ENCODE measurements at places on chromosomes 16 and 17.

DNA sequence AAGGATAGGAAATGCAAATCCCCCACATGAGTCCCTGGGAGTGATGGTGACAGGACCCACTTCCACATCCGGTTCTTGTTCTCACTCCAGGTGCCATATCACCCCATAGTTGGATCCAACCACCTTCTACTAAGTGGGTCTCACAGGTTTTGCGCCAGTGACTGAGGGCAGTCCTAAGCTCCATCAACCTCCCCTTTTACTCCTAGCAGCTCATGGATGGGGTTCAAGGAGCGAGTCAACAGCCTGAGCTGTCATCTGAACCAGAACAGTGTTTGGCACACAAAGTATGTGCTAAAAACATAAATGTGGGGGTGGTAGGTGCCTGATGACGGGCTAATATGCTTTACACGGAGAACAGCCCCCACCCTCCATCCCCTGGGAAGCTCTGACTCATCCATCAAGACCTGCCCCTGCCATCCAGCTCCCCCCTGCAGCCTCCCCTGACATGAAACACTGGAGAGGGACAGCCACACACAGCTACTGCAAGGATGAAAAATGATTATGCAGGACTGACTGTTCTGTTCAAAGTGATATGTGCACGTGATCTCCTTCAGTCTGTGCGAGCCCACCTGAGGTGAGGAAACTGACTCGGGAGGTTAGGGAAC, 143.2 kb upstream of the CDH5 start:
- DNase-seq: peak; percentile 95

DNA sequence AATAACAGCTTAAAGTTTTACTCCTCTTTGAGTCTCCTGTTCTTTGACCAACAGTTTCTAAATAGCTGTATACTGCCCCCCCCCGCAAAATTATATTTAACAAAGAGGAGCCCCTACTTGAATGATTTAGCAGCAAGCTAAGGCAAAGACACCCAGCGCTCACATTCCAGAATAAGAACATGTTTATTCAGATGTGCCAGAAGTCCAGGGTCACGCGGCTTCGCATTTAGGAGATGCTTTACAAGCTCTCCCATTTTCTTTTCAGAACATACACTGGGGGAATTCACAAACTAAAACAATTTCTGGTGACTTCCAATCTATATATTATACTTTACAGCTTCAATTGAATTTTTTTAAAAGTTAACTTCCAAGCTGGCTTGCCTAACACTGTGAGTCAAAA, 5.3 kb downstream of the PLD6 start:
- DNase-seq: no peak

GRCh38 chr17:39231591-39232551, 6.1 kb upstream of the STAC2 start:
- DNase-seq: peak; percentile 38

GRCh38 chr17:67716405-67716798, 1.3 kb upstream of the NOL11 start:
- no peak for DNase-seq

DNA sequence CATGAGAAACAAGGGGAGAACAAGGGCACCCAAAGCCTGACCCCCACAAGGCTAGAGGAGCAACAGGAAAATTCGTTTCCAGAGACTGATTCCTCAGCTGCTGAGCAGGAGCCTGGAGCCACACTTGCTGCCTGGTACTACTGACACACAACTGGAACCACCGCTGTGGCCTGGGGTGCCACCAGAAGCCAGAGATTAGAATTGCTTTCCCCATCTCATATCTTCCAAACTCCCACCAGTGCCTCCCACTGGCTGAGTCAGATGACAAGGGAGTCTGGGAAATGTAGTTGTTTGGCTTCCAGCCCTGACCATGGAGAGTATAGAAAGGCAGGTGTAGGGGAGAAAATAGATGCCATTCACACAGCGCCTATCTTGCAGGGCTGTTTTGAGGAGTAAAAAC, 4.1 kb upstream of the TMEM11 start:
- DNase-seq: no peak

GRCh38 chr17:21476867-21477266, 100.7 kb downstream of the KCNJ12 start:
- no peak for DNase-seq

GRCh38 chr17:68199837-68200688, 47.8 kb upstream of the AMZ2 start:
- no peak for DNase-seq

DNA sequence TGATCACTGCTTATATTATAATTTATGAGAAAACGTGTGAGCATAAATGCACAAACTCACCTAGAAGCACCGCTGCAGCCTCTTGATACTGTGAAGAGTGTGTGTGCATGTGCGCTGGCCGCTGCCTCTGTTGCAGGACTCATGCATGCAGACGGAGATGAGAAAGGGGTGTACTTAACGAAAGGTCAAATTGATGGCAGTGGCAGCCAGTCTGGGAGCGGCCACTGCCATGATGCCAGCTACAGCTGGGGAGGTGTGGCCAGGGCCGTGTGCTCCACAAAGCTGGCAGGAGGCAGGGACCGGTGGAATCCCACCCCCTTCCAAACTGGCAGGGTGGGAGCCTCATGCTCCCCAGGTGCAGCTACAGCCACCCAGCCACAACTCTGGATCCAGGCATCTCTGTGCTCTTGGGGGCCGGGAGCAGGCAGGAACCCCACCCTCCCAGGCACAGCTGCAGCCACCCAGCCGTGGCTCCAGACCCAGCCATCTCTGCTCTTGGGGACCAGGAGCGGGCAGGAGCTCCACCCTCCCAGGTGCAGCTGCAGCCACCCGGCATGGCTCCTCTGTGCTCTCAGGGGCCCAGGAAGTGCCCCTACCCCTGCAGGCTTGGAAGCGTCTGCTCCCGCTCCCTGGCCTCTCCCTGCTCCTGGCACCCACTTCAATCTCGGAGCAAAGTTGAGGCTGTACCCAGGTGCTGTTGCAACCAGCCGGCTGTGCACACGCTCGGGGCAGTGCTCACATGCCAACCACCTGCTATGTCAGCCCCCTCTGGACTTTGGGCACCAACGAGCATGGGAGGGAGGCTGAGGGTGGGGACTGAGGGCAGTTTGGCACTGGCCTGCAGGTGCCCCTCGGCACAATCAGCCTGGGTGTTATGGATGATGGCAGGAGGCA, 77.5 kb upstream of the CHMP6 start:
- no peak for DNase-seq

DNA sequence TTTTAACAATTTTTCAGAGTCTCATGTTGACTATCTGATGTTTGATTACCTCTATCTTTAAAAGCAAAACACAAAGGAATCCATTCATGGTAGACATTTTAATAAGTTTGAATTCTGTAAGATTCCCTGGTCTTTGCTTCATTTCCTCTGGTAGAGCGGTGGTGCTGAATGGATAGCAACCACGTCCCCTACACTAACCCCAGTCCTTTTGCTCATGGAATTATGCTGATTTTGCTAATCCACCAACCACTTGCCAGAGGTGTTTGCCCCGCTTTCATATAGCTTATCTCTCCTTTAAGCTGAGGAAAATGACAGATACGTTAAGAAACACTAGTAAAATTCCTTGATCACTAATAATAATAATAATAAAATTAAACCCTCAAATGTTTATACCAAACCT, 9.5 kb downstream of the KCNJ16 start:
- no peak for DNase-seq
